ENCODE measurements at places on chromosomes 5 and 9. TPM values are rescaled to one million over a fixed set of nuclear protein-coding genes. Genes with fewer than 3 reads are reported as not detected.

Gene ST8SIA4
- 11.6 TPM for total RNA-seq

Gene IRX4
- not detected for total RNA-seq

Gene PPP1R26
- 22.0 TPM for total RNA-seq

Gene PRLR
- total RNA-seq: 6.3 TPM

GRCh38 chr9:78788101-78788500, 491.2 kb downstream of the PSAT1 start:
- no peak for DNase-seq

GRCh38 chr5:102903074-102903871, 148.2 kb downstream of the PAM start:
- DNase-seq: no peak

- no peak for DNase-seq
These were observed 8.9 kb downstream of the NELFB start for GRCh38 chr9:137264067-137264466.

DNA sequence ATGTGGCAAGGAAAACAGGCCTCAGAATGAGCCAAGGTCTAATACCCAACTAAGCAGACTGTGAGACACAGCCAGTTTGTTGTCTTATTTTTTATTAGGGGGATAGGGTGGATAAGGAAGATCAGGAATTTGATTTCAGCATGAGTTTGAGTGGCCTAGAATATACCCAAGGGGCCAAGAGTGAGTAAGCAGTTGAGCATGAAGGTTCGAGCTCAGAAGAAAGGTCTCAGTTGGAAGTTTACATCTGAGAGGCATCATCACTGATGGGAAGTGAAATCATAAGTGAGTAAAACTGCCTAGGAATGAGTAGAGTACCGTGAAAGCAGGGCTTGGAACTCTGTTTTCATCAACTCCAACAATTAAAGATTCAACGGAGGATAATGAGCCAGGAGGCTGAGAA, 12.6 kb downstream of the PSMD5 start:
- no peak for DNase-seq

- no peak for DNase-seq
These were observed 52.1 kb downstream of the SSBP2 start for GRCh38 chr5:81698813-81699212.

- no peak for DNase-seq
These were observed 123.7 kb downstream of the RANBP17 start for GRCh38 chr5:170985486-170985885.

GRCh38 chr5:33764786-33765185, 127.0 kb downstream of the ADAMTS12 start:
- no peak for DNase-seq

GRCh38 chr9:109816490-109816889, 36.5 kb downstream of the PALM2AKAP2 start:
- no peak for DNase-seq

DNA sequence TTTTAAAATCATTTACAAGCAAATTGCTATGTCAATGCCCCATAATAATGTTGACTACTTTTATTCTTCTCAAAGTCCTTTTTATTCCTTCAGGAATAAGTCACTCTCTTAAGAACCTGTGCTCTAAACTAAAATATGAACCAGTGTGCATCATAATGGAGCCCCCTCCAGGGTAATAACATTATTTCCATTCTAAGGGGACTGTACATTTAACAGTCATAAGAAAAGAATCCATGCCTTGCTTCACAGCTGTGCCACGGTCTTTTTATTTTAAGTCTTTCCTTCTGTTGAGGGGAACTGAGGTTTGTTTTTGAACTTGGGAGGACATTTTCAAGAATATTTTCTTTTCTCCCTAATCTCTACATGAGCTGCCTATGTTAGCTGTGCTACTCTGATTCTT, 297.6 kb downstream of the MAN2A1 start:
- no peak for DNase-seq

All from kidney (tissue), 22 donors.